Central memory CD4-positive, alpha-beta T cell (primary cell): ENCODE measurements at places on chromosomes 5 and 9.

- DNase-seq = no peak
These were observed 10.4 kb downstream of the CCL28 start for GRCh38 chr5:43401827-43402226.

GRCh38 chr5:132211787-132212186 is 15.9 kb downstream of the P4HA2 start:
- DNase-seq = no peak

DNA sequence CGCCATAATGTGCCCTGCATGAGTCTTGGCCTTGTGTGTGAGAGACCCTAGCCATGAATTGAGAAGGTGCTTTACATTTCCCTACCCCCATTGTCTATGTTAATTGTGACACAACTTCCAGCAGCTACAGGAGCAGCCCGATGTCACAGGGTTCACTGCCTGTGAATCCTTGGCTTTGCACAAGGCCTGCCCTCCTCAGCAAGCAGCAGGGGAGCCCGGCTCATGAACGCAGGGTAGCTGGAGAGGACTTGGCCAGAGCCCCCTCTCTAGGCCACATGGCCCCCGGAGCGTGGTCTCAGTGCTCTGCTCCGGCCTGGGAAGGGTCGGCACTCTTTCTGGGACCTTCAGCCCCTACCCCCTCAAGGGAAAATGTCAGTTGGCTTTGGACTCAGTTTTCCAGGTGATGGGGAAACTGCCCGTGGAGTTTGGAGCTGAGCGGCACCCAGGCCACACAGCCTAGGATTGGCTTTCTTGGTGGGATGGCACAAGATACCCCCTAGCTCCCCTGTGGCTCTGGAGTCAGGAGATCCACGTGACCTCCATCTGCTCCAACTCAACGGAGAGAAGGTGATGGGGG is 160.8 kb downstream of the DAB2IP start:
- no peak for DNase-seq

DNA sequence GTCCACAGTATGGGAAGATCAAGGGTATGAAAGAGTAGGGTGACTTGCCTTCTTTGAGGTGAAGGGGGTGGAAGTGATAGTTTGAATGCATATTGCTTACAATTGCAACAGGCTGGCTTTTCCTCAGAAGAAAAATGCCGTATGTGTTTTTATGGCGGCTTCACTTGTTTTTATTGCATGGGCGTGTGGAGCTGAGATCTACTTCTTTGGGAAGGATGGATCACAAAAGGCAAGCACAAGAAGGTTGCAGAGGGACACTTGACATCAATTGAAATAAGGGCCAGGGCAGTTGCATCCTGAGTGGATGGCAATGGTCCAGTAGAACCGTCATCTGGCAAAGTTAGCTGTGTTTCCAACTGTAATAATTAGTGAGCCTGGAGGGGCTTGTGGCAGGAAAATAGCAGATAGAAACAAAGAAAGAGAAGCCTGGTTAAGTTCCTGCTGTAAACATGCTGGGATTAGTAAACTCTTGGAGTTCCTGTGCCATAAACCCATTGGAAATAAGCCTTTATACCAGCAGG is 138.4 kb downstream of the NTRK2 start:
- DNase-seq = no peak

- peak; percentile 35 for DNase-seq
These were observed 8.0 kb downstream of the NTNG2 start for GRCh38 chr9:132169672-132170392.

GRCh38 chr9:135262248-135262647 is 174.8 kb downstream of the OLFM1 start:
- DNase-seq = no peak

DNA sequence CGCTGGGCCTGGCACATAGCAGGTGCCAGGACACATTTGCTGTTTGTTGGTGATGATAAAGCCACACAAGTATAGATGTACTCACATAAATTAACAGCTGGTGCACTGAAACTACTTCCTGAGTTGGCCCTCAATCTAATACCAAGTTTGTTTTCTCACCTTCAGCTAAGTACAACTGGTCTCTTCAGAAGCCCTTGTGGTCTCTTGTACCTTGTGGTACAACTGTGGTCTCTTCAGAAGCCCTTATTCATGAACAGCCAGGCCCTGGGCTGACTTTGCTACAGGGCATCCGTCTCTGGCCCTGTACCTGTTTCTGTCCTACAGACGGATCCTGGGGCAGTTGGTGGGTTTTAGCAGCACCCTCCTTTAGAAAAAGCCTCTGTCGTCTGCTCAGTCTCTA is 81.5 kb downstream of the DAB2IP start:
- DNase-seq = no peak

DNA sequence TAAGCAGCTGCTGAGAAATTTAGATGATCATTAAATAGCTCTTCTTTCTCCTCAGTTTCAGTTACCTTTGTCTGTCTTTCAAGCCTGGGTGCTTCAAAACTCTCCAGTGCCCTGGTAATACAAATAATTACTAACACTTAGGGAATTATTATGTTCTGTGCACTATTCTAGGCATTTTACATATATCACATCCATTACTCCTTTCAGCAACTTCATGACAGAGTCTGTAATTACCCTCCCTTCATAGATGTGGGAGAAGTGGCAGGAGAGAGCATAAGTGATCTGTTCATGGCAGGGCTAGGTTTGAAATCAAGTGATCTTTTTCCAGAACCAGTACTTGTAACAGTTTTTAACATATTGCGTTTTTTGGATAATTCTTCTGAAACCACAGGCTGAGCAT is 32.0 kb downstream of the MAN2A1 start:
- no peak for DNase-seq

- no peak for DNase-seq
These were observed 35.5 kb downstream of the GADD45G start for GRCh38 chr9:89640361-89640760.

- no peak for DNase-seq
These were observed 73.7 kb downstream of the FEM1C start for GRCh38 chr5:115470921-115471320.

GRCh38 chr5:58542709-58543108 is 40.2 kb upstream of the RAB3C start:
- DNase-seq = no peak

DNA sequence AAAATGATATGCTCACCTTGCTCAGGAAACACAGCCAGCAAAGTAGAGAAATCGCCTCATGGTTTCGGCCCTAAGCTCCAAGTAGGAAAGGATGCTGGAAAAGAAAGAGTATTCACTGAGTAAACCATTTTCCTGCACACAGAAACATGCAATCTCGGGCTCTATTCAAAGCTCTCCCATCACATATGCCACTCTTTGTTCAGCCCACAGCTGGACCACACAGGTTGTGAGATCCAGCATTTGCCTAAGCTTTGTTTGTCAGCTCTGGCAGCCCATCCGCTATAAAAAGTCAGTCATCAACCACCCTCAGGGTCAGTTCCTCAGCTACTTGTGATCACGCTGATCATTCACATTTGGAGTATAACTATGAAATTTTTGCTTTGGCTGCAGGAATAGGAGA is 96.5 kb upstream of the SMARCA2 start:
- no peak for DNase-seq

DNA sequence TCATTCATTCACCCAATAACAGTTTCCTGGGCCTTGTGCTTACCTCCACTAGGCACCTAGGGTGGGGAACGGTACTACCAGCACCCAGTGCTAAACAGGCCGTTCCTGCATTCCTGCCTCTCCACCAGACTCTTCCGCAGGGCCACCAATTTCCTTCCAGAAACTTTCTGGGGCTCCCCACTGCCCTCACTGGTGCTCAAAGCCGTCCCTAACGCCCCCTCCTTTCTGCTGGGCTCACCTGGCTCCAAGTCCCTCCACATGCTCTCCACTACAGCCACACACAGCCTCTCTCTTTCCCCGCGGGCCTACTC is 1.4 kb downstream of the PHF19 start:
- DNase-seq = no peak

GRCh38 chr9:73573235-73573634 is 421.6 kb downstream of the ANXA1 start:
- DNase-seq = no peak
